ENCODE measurements at places on chromosomes 12 and 14.

GRCh38 chr14:104034976-104035699 lies 50.4 kb upstream of the ASPG start:
- no peak for DNase-seq

GRCh38 chr14:71947947-71948500 lies 15.8 kb downstream of the RGS6 start:
- no peak for DNase-seq

DNA sequence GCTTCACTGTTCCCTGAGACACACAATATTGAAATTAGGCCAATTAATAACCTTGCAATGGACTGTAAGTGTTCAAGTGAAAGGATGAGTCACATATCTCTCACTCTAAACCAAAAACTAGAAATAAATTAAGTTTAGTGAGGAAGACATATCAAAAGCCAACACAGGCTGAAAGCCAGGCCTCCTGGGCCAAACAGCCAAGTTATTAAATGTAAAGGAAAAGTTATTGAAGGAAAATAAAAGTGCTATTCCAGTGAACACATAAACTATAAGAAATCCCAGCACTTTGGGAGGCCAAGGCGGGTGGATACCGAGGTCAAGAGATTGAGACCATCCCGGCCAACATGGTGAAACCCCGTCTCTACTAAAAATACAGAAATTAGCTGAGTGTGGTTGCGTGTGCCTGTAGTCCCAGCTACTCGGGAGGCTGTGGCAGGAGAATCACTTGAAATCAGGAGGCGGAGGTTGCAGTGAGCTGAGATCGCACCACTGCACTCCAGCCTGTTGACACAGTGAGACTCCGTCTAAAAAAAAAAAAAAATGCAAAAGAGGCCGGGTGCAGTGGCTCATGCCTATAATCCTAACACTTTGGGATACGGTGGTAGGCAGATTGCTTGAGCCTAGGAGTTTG lies 10.4 kb upstream of the HEATR5A start:
- no peak for DNase-seq

DNA sequence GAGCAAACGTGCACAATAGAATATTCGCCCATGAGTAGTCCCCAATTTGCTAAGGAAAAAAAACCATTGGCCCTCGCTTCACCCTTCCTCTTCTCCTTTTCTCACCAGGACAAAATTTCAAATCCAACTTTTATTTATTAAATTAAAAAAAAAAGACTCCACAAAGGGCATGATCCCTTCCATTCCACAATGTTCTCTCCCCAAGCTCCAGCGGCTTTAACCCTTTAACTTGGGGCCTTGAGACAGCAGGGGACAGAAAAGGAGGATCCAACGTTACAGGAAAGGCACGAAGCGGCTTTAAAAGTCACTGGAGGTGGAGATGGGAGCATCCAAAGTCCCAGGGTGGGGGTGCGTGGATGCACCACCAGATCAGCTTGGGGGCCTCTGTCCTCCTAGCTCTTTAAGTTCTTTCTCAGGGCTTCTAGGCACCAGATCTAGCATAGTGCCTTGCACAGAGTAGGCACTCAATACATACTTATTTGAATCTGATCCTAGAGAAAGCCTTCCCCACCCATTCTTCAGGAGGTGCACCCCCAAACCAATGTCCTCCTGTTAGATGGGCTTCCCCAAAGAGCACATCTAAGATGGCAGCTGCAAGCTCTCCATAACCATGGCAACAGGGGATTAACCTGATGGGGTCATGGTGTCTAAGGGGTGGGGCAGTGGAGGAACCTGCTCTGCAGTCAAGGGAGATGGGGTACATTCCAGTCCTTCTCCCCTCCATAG lies 5.2 kb upstream of the AAAS start:
- DNase-seq = no peak

- DNase-seq = no peak
Measured at GRCh38 chr14:87067591-87067990, 925.4 kb downstream of the GALC start.

GRCh38 chr12:114218136-114218535 lies 187.8 kb downstream of the TBX5 start:
- DNase-seq = no peak

GRCh38 chr14:89618811-89619551 lies 201.9 kb upstream of the FOXN3 start:
- DNase-seq = peak; percentile 76

DNA sequence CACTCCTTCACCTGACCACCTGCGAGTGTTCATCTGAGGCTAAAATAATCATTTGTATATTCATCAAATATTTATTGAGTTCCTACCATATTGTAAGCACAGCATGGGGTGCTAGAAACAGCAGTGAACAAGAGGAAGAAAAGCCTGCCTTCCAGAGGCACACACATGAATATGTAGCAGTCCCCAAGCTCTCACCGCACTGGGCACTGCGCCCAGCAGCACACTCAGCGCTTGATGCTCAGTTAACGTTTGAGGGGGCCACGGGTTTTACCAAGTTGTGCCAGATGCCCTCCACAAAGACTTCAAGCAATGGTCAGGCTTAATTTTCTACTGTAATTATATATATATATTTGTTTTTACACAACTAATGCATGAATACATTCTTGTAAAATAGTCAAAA lies 52.0 kb downstream of the HELB start:
- DNase-seq = no peak

GRCh38 chr12:78473136-78473535 lies 391.4 kb upstream of the SYT1 start:
- no peak for DNase-seq

GRCh38 chr12:70744178-70744577 lies 106.9 kb upstream of the PTPRB start:
- DNase-seq = no peak

DNA sequence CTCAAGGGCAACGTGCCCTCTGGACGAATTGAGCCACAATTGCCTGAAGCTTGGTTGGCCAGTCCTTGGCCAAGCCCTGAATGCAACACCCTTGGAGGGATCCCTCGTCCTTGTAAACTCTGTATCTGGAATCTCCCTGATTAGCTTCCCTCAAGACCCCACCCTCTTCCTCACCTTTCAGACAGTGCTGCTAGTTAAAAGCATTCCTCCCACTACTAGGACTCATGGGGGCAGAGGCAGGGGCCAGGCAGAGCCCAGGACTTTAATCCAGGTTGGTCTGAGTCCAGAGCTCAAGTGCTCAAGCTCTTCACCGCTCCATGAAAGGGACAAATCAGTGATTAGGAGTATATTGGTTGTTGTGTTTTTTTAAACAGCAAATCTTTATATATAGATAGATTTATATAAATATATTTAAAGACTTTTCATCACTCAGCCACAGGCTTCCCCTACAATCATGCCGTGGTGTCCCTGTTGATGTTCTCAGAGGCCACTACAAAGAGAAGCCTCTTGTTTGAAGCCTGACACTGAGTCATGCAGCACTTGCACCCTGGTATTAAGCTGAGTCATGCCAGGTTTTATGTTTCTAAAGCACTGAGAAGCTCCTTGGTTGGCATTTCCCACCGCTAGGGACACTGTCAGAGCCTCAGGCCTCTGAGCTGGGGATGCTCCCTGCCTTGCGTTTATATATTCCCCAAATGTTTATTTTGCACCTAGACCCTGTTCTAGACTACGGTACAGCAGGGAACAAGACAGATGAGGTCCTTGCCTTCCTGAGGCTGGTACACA lies 53.8 kb upstream of the GSC start:
- DNase-seq = no peak

DNA sequence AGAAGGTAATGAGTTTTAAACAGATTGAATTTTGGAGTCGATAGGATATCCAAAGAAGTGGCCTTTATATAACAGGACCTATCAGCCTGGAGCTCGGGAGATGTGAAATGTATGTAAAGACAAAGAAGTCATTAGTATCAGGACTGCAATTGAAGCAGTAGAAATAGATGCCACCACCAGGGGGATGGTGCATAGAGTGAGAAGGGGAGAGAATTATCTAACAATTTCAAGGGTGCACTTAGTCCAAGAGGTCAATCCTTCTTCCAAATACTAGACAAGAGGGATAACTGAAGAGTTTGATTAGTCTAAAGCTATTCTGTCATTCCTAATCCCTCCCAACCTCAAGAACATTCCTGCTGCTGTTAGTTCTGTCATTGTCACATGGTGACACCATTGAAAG lies 127.8 kb downstream of the CFAP54 start:
- DNase-seq = no peak

GRCh38 chr12:66269757-66270383 lies 32.4 kb upstream of the HELB start:
- no peak for DNase-seq

All from stimulated activated CD8-positive, alpha-beta memory T cell treated with anti-CD3 and anti-CD28 coated beads, Interleukin-4, amount 100 ng/mL, for 48 hours (primary cell).